ENCODE measurements at places on chromosomes 4 and X. TPM values are rescaled to one million over a fixed set of nuclear protein-coding genes. Genes with fewer than 3 reads are reported as not detected.

Gene IL13RA2
- not detected for polyA plus RNA-seq

Gene MAGEA11
- not detected for polyA plus RNA-seq

Gene NUP54
- polyA plus RNA-seq = 32.1 TPM

Gene IL21
- not detected for polyA plus RNA-seq

Gene PPP4R3C
- not detected for polyA plus RNA-seq

Gene POU3F4
- not detected for polyA plus RNA-seq

Gene GLA
- 136 TPM for polyA plus RNA-seq
